Right cardiac atrium (tissue), 5 donors: ENCODE measurements at places on chromosomes 13 and 19.

GRCh38 chr13:40102360-40102727, 446.9 kb downstream of the COG6 start:
- DNase-seq, result no peak

- DNase-seq, result no peak
These were observed 9.8 kb downstream of the LILRB2 start for GRCh38 chr19:54271106-54271505.

DNA sequence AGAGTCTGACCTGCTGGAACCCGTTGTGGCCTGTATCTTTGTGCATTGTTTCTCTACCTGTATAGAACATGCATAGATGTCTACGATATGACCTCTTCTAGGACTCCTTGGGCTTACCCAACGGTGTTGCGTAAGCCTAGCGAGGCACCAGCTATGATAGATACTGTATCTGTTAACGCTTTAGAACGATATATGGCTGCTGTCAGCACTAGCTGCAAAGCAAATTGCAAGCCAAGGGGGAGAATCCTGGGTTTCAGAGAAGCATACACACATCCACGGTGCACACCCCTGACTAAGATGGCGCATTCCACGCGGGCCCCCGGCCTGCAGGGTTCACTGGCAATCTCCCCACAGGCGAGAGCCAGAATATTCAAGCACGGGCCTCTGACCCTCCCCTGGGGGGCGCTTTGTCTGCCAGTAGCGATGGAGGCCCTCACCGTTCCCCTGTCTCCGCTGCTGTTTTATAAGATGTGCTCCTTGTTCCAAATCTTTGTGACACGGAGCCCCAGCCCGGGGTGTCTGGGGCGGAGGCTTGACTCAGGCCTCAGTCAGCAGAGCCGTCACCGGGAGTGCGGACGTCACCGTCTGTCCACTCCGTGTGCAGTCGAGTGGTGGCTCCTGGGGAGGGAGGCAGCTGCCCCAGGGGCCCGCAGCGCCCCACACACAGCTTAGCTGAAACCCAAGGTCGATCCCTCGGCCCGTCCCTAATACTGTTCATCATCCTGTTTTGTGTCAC, 12.9 kb upstream of the RPS15 start:
- no peak for DNase-seq

GRCh38 chr13:113083402-113084061, 22.1 kb upstream of the F7 start:
- peak; percentile 86 for DNase-seq

- DNase-seq, result no peak
These were observed 160.5 kb downstream of the STK24 start for GRCh38 chr13:98416408-98416807.

DNA sequence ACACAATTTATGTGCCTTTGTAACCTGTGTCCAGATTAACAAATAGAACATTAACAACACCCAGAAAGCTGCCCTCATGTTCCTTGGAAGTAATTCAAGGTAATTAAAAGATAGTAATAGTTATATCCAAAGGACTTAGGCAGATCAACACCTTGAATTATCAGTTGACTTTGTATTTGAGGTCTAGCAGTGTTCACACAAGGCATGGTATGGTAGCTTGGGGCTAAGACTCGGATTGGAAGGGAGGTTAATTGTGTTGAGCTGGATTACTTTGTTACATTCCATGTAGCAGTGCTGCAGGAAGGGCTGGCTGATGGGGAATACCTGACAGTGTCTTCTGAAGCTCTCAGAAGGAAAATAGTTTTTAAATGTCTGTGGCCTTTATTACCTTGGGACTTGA, 16.8 kb downstream of the SLC25A15 start:
- no peak for DNase-seq

DNA sequence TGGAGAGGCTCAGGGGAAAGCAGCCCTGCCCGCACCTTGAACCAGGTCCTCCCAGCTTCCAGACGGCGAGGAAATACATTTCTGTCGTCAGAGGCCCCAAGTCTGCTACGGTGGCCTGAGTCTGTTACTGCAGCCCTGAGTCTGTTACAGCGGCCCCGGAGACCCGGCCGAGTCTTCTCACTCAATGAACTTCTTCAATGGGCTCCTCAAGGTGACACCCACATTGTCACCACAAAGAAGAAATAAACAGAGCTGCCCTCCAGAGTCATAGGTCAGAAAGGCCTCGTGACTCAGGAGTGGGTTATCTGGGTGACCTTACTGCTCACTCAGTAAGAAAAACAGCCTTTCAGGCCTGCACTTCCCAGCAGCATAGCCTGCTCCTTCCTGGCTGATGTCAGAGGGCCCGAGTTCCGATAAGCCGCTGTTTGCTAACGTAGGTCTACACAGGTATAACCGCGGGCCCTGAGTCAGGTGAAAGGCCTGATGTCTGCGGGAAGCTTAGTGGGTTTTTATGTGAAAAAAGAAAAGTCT, 66.9 kb upstream of the TM9SF2 start:
- no peak for DNase-seq

DNA sequence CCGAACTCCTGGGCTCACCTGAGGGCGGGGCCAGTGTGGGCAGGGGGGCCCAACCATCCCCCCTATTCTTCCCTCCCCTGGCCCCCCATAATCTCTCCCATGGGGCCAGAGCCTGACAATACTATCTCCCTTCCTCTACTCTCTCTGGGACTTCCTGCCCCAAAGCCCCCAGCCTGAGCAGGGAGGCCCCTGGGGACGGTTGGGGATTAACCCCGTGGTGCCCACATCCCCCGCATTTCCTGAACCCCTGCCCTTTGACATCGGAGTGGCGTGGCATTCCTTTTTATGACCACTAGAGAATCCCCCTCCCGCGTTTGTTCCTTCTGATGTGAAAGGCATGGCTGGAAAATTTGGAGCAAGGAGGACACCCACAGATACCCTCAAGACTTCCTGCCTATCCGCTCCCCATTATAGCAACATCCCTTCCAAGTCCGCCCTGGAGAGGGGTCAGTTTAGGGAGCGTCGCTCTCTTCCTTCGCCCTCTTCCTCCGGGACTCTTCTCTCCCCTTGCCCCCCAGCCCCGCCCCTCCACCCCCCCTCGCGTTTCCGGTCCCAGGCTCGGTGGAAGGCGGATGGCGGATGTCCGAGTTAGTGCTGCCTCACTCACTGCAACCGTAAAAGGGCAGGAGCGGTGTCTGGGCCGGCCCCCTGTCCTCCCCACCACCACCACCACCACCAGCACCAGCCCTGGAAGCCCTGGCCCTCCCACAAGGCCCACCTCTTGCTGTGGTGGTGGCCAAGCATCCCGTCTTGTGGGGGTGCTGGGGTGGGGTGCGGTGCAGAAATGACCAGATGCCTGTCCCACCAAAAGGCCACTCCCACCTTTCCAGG, 1.8 kb downstream of the VASP start:
- peak; percentile 83 for DNase-seq

DNA sequence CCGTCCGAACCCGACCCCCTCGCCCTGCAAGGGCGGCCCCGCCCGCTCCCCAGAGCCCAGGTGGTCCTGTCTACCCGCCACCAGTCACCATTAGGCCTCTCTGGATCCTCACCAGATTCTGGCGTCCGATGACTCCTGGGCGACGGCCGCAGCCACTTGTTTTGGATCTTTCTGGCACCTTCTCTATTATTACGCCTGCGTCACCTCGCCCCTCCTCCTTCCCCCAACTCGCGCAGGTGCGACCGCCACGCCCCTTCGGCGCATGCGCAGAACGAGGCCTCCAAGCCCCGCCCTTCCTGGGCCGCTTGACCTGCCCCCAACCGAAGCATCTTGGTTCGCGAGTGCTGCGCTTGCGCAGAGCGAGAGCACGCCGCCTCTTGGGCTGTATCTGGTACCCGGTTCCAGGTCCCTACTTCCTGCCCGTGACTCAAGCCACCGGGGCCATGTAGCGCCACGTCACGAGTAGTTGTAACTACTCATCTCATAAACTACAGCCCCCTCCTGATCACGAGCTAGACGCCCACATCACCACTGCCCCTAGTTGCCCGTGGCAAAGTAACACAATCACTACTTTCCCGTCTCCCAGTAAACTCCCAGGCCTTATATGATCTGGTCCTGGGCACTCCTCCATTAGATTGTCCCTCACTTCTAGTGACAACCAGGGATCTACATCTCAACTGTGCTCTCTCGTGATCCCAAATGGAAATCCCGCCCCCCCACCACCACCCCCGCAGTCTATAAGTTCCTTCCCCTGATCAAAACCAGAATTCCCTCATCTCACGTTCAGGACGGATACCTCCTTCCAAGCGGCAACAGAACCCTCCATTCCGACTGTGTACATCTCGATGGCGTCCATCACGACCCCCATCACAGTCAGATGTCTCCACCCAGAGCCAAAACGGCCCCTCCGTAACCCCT, at the start of gene DEDD2:
Gene DEDD2, minus strand, starts transcription at position 158 of the 918 bp plus-strand sequence. CDS start 670 bp downstream, outside the sequence.
- peak; percentile 99 for DNase-seq

DNA sequence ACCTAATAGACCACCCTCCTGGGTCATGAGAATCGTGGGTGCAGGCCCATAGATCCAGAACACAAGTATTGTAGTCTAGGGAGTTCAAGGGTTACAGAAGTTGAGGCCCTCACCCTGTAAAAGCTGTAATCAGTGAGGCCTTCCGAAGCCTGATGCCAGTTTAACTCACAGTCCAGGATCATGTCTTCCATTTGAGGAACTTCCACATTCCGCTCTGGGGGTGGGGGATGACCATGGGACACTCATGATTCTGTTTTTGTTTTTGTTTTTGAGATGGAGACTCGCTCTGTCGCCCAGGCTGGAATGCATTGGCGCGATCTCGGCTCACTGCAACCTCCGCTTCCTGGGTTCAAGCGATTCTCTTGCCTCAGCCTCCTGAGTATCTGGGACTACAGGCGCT, 1.7 kb upstream of the RASIP1 start:
- DNase-seq, result no peak

GRCh38 chr19:18477974-18478373, 40.0 kb upstream of the ISYNA1 start:
- DNase-seq, result no peak

DNA sequence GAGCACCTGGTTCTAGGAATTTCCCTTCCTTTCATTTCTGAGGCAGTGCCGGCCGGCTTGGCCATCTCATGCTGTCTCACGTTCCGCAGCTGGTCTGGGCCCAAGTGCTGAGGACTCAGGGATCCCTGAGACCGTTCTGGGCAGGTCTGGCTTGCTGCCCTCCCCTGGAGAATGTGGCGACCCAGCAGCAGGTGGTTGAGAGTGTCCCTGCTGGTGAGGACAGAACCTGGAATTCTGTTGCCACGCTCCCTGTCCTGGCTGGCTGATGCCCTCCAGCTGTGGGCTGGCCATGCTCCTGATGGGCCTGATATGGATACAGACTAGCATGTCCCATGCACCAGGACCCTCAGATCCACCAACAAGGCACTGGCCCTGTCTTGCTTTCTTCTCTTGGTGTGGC, 114.0 kb upstream of the C1QTNF9B start:
- DNase-seq, result no peak

DNA sequence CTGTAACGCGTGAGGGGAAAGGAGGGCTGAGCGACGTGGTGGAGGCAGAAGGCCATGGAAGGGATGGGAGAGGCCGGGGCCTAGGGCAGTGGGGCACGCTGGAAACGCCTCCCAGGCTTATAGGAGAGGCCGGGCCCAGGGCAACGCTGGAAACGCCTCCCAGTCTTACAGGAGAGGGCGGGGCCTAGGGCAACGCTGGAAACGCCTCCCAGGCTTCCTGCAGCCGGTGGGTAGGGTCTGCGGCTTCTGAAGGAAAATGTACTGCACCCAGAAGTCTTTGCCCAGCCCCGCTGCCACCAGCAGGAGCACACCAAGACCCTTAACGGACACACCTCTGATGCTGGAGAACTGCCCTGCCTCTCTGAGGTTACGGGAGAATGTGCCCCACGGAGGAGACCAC, 9.1 kb downstream of the CACTIN start:
- DNase-seq, result peak; percentile 61

- no peak for DNase-seq
These were observed 74.2 kb upstream of the CSNK1A1L start for GRCh38 chr13:37179645-37180044.

DNA sequence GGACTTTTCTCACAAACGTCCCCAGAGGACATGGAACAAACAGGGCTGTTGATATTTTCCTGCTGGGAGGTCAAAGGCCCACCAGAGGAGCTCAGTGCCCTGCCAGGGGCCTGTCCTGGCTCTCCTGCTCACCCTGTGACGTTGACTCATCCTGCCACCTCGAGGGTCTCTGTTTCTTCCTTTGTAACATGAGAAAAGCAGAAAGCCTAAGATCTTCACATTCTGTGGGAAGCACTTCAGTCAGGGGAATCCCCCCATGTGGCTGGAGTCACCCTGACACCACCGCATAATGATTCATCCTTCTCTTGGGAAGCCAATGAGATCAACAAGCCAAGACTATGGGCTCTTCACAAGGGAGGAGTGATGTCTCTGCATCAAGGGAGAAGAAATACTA, 147.9 kb downstream of the KATNAL1 start:
- no peak for DNase-seq

DNA sequence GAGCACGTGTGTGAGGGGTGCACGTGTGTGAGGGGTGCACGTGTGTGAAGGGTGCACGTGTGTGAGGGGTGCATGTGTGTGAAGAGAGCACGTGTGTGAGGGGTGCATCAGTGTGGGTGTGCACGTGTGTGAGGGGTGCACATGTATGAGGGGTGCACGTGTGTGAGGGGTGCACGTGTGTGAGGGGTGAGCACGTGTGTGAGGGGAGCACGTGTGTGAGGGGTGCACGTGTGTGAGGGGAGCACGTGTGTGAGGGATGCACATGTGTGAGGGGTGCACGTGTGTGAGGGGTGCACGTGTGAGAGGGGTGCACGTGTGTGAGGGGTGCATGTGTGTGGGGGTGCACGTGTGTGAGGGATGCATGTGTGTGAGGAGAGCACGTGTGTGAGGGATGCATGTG, 15.7 kb downstream of the RASA3 start:
- DNase-seq, result no peak

- peak; percentile 47 for DNase-seq
These were observed 677 bp downstream of the TGDS start for GRCh38 chr13:94595001-94595949.

DNA sequence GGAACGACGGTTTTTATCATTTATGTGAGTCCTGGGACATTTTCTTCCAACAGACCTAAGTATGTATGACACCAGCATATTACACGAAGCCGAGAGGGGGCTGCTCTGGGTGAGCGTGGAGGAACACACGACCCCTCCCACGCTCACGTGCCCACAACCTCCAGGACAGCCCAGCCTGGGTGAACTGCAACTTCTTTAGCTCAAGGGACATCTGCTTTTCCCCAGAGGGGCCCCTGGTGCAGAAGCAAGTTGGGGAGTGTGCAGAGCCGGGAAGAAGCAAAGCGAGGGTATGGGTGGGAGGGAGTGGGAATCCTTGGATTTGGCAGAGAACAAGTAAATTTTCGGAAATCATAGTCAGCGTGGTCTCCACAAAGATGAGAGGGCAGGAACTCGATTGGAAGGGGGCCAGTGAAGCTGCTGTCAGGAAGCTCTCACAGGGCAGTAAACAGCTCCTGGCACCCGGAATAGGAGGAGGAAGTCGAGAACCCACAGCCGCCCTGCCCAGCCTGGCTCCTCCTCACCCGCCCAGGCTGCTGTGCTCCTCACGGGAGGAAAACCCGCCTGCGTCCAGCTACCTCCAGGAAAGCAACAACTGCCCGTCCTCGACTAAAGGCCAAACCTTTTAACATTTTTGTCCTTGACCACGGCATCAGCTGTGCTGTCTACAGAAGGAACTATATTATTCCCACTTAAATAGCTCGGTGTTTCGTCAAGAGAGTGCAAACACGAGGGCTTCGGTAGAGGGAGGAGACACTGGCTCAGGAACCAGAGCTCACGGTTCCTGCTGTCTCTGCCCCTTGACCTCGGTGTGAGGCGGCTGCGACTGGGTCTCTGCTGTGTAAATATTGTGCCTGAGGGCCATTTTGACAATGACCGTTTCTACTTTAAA, 17.2 kb upstream of the CFAP97D2 start:
- peak; percentile 56 for DNase-seq
